ENCODE measurements at places on chromosomes 4 and X.
A peak's percentile ranks its signal among the peaks of the same experiment; 100 is the strongest.

DNA sequence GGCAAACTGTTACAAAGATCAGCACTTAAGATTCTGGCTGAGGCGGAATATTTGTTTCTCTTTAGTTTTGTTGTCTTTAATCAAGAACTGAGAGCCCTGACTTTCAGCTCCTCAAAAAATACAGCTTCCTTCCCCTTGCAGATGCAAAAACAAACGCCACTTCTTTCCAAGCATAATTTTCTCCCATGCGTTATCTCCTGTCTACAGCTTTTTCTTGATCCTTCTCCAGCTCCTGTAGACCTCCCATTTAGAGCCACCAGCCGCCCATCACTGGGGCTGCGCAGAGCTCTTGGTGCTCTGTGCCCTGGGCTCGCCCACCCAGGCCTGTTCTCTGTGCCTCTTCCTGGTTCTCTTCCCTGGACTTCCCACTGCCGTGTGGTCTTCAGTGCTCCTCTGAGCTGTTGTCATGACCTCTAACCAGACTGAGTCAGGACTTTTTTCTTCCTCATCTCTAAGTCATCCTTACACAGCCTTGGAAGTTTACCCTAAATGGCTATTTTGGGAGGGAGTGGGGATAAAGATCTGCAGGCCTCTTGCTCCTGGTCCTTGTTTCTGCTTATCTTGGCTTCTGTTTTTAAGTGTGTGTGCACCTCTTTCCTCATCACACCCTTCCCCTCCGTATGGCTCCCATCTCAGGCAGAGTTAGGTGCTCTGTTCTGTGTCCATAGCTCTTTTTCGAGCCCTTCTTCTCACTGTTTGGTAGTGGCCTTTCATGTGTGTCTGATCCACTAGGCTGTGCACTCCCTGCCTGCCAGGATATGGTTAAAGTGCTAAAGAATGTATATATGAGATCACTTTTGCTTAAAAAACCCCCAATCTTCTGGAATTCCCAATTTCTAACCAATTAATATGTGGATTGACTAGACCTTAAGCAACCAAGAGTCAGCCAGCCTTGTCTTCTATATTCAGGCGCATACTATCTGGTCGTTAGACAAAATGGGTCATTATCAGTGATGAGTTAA, 122.5 kb downstream of the PTTG2 start:
- H3K27ac ChIP-seq = no peak overlapping the region
- no peaks in the 10 kb centered on the region for H3K27me3 ChIP-seq
- no peak overlapping the region for H3K4me3 ChIP-seq

DNA sequence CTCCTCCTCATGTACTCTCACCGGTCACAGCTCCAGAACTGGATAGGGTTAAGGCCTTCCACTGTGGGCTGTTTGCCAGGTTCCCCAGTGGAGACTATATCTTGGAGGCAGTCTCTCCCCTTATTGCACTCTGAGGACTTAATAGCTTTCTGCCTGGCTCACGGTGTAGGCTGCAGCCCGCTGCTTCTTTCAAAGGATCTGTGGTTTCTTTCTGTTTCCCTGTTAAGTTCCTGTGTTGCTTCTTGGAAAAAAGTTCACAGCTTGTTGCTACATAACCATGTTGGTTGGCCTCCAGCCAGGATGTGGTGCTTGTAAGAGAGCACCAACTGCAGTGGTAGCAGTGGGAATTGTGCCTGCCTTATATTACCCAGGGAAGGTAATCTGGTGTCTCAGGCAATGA, 24.9 kb upstream of the ZDHHC15 start:
- no peak for DNase-seq
- H3K27ac ChIP-seq = no peak overlapping the region
- no peaks in the 10 kb centered on the region for H3K4me1 ChIP-seq
- no peaks in the 10 kb centered on the region for H3K27me3 ChIP-seq
- H3K36me3 ChIP-seq = no peaks in the 10 kb centered on the region

DNA sequence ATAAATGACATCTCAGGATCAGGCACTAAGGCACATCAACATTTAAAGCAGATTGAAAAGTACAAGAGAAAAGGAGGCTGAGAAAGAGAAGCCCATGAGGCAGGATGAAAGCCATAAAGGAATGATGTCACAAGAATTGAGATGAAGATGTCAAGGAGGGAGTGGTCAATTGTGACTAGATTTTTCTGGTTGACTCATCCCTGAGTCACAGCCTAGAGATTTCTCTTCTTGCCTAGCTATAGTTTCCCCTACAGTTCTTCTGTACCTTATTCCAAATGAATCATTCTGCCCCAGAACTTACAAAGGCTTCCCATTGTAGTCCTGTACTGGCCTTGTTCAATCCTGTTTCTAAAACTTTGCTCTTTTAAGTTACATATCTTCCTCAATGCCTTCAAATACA, 3.4 kb upstream of the USP53 start:
- H3K4me3 ChIP-seq = no peak overlapping the region
- H3K27ac ChIP-seq = no peak overlapping the region
- peaks cover 9% of the 10 kb centered on the region for H3K4me1 ChIP-seq
- H3K36me3 ChIP-seq = no peaks in the 10 kb centered on the region
- H3K27me3 ChIP-seq = no peaks in the 10 kb centered on the region

GRCh38 chr4:58453956-58454355, 1343.8 kb upstream of the IGFBP7 start:
- no peak overlapping the region for H3K4me3 ChIP-seq
- no peaks in the 10 kb centered on the region for H3K4me1 ChIP-seq
- no peak for DNase-seq
- H3K36me3 ChIP-seq = no peaks in the 10 kb centered on the region
- H3K27me3 ChIP-seq = no peaks in the 10 kb centered on the region

DNA sequence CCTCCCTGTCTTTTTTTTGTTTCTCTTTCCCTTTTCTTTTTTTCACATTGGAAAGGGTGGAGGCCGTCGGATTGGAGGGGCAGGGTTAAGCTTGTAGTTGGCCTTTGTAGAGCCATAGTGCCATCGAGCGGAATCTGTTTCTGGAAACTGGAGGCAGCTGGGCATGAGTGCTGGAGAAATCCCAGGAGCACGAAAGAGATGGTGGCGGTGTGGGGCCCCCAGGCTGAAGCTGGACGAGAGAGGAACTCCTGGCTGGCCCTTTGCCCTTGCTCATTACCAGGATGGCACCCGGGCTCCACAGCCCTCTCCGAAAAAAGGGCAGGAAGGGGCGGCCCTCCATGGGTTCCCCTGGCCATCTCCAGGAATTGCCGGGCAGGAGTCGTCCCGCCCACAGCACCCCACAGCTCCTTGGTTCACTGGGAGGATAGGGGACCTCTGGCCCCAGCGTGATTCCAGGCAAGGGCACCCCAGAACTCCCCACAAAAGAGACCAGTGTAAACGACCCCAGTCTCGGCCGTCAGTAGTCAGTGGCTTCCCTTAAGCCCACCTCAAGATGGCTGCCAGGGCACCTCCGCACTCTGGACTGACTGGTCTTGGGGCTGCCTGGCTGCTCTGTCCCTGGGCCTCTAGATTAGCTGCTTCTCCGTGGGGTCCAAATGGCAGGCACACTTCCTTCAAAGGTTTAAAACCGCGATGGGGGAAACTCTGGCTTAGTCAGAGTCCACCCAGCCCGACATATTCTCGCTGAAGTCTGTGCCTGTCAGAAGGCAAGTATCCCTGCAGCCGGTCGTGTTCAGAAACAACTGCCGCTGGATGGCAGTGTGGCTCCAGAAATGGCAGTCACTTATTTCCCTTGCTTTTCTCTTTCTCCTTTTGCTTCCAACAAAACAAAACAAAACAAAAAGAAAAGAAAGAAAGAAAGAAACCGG, 74.1 kb downstream of the NBDY start:
- H3K36me3 ChIP-seq = no peaks in the 10 kb centered on the region
- no peaks in the 10 kb centered on the region for H3K27me3 ChIP-seq
- H3K27ac ChIP-seq = no peak overlapping the region
- peak; percentile 77 for DNase-seq
- peaks cover 50% of the 10 kb centered on the region for H3K4me1 ChIP-seq

DNA sequence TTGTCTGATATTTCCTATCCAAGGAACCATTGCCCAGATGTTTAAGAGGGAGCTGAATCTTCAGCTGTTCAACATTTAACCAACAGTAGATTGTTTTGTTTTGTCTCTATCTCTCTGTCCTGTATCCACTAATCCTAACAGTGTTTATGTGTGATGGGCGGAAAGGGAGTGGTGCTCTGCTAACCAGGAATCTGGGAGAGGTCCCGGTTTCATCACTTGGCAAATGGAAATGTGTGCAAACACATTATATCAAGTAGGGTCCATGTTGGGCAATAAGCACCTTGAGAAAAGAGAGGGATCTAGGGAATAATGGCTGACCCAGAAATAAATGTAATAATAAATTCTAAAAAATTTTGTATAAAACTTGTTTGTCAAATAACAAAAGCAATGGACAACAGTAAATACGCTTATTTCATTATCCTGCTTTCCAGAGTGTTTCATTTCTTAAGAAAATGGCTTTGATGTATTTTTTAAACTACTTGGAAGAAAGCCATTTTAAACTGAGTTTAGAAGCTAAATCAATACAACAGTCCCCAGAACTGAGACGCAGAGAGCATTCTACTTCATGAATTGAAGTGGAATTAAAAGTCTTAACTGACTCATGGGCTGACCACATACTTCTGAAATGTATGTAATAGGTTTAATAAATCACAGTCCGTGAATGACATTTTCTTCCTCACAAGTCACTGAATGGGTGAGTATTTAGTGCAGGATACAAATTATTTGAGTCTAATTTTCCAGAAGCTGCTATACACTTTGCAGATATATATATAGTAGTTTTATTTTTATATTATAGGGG, 55.8 kb downstream of the EMCN start:
- H3K4me3 ChIP-seq = no peak overlapping the region
- no peak overlapping the region for H3K27ac ChIP-seq
- no peak for DNase-seq
